8988T (cell line): ENCODE measurements at places on chromosomes 1 and 21.
A peak's percentile ranks its signal among the peaks of the same experiment; 100 is the strongest.

DNA sequence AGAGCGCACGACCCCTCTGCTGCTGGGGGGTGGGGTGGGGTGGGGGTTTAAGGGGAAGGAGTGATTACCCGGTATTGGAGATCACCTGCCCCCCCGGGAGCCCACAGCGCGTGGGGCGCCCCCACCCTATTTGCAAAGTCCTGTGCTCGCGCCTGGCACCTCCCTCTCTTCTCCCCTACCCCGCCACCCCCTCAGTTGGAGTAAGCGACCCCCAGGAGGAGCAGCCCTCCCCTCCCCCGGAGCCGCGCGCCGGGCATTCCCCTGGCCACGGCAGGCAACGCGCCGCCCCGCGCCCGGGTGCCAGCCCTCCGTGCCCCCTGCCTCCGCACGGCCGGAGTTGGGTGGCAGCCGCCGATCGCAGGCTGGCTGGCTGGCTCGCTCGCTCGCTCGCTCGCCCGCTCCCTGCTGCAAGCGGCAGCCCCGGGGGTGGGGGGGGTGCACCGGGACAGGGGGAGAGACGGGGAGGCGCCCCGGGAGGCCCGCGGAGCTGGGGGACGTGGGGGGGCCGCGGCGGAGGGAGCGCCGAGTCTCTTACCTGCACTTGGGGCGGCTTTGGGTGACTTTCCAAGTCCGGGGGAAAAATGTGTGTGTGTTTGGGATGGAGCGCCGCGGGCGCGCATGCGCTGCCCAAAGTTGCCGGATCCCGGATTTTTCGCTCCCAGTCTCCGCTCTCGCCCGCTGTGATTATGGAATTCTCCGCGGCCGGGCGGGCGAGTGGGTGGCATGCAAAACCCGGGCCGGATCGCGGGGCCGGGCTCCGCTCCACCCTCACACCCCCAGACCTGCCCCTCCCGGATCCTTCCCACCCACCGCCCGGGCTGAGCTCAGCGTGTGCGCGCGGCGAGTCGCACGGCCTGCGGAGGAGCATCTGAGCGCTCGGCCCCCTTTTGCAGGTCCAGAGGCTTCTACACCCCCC is at the start of gene CASZ1:
Gene CASZ1 (minus strand): TSS at position 618 of the 916 bp plus-strand sequence. CDS start 102,757 bp downstream, outside the sequence.
- peak; percentile 96 for DNase-seq

DNA sequence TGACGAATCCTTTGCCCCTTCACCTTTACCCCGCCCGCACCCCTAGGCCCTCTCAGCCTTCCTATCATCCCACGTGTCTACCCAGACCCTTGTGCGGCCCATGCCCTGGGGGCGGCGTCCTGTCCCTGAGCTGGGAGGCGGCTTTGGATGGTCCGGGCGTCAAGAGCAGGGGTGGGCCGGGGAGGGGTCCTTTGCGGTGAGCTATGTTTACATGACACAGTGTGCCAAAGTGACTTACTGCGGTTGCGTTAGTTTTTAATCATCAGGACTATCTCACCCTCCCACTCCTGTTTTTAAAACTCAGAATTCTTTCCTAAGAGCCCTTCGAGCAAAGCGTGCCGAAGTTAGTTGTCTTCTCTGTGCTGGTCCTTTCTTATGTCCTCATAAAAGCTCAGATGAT is 144.6 kb downstream of the PGBD5 start:
- DNase-seq: no peak

- DNase-seq: no peak
These were observed 86.8 kb downstream of the TIAM1 start for GRCh38 chr21:31257265-31257664.

DNA sequence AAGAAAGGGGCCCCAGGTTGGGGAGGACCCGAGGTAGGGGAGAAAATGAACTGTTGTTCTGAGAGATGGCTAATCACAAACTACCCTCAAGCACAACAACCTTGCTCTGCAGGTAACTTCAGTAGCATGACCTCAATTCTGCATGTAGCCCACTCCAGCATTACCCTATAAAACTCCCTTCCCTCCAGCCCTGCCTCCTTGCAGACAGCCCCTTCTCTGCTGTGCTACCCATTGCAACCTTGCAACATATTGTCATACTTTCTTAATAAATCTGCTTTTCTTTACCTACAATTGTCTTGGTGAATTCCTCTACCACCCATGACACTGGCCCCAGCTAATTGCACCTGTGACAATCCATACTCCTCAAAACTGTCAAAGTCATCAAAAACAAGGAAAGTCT is 428.9 kb downstream of the MATN1 start:
- DNase-seq: no peak

- no peak for DNase-seq
These were observed 78.5 kb downstream of the DOP1B start for GRCh38 chr21:36235058-36235582.

- DNase-seq: no peak
These were observed 110.2 kb upstream of the FGGY start for GRCh38 chr1:59186656-59187055.

GRCh38 chr1:30715216-30715615 is 8.2 kb downstream of the MATN1 start:
- no peak for DNase-seq

- DNase-seq: no peak
These were observed 91.1 kb upstream of the RAB3GAP2 start for GRCh38 chr1:220363196-220363837.

DNA sequence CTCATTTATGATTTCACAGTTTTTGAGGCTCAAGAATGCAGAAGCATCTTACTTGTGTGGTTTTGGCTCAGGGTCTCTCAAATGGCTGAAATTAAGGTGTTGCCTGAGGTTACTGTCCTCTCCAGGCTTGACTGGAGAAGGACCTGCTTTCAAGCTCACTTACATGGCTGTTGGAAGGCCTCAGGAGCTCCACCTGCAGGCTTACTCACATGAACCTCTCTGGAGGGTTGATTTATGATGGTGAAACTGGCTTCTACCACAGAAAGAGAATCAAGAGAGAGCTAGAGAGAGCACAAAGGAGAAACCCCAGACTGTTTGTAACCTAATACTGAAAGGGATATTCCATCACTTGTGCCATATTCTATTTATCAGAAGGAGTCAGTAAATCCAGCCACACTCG is 6.2 kb upstream of the KCNK2 start:
- DNase-seq: no peak
